ENCODE measurements at places on chromosomes 5 and 9. TPM values are rescaled to one million over a fixed set of nuclear protein-coding genes. Genes with fewer than 3 reads are reported as not detected.

DNA sequence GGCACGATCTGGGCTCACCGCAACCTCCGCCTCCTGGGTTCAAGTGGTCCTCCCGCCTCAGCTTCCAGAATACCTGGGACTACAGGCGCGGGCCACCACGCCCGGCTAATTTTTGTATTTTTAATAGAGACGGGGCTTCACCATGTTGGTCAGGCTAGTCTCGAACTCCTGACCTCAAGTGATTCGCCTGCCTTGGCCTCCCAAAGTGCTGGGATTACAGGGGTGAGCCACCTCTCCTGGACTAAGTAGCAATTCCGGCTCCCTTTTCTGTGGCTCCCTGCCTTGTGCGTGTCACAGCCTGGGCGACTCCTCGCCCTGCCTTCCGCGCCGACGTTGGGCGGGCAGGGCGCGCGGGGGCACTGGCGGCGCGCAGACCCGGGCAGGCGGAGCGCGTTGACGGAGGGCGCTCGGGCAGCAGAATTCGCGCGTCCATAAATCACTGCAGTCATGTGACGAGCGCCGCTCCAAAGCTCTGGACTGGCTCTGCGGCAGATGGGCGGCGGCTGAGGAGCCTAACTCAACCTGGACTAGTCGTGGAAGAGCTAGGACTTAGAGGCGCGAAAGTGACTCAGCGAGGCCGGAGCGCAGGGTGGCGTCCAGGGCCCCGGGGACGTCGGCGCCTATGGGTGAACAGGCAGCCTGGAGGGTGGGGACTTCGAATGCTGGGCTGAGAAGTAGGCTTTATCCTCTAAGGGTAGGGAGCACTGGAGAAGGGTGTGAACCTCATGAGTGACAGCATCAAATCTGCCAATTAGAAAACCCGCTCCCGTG is 1.4 kb upstream of the CIZ1 start:
- H3K4me3 ChIP-seq = peak overlapping the region; percentile 45
- H3K27me3 ChIP-seq = no peaks in the 10 kb centered on the region
- DNase-seq = peak; percentile 67
- H3K4me1 ChIP-seq = peaks cover 34% of the 10 kb centered on the region

DNA sequence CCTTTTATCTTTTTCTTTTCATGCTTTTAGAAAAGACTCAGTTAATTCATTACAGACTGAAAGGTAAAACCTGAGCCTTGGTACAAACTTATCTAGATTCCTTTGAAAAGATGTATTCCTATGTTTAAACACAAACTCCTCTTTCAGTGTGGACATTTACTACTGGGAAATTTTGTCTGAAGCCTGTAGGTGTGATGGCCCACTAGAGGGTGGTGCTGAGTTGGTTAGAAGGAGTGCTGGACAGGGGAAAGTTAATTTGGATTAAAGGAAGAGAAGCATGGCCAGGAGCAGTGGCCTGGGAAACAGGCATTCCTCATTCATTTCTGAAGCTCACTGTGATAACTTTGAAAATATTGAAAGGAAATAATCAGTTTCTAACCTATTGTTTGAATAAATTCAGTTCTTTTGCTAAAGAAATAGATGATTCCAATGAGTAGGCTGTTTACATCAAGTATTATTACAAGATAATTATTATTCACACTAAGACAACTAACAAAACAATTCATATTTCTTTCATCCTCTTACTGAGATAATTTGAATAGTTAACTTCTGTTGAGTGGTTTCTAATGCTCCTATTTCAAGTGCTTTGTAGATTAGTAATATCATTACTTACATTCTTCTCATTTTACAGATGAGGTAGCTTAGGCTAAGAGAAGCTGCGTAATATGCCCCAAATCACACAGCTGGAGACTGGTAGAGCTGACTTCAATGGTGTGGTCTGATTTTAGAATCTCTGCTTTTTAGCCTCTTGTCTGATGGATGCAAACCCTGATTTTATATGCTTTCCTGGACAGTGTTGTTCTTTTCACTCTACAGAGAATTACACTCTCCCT is 150.9 kb downstream of the ADGRV1 start:
- H3K4me1 ChIP-seq = no peaks in the 10 kb centered on the region
- H3K4me3 ChIP-seq = no peak overlapping the region
- peak; percentile 4 for DNase-seq

DNA sequence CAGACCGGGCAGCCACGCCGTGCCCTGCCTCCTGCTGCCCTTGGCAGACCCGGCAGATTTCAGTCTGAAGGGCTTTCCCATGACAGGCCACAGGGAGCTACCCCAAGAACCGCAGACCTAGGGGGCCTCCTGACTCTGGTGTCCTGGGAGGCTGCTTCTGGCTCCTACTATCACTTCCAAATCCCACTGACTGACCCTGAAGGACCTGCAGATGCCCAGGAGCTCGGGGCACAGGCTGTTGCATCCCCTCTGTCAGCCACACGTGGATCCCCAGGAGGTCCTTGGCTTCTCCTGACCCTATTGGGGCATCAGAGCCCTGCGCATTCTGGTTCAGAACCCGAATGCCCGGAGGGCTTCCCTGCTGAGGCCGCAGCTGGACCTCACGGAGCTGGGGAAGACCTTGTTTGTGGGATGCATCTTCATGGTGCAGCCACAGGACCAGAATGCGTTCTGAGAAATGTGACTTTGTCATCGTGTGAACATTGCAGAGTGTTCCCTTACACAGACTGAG is 81.3 kb upstream of the IRX4 start:
- H3K4me1 ChIP-seq = no peaks in the 10 kb centered on the region
- H3K4me3 ChIP-seq = no peak overlapping the region
- no peaks in the 10 kb centered on the region for H3K27me3 ChIP-seq
- H3K36me3 ChIP-seq = no peaks in the 10 kb centered on the region
- no peak overlapping the region for H3K27ac ChIP-seq
- DNase-seq = no peak

The FCN2 gene
- total RNA-seq = not detected

The NMUR2 gene
- total RNA-seq = not detected

GRCh38 chr5:74945561-74946165 is 79.5 kb upstream of the FAM169A start:
- H3K27ac ChIP-seq = no peak overlapping the region
- peak overlapping the region; percentile 31 for H3K4me3 ChIP-seq
- H3K27me3 ChIP-seq = peaks cover 54% of the 10 kb centered on the region
- H3K4me1 ChIP-seq = peaks cover 12% of the 10 kb centered on the region
- H3K36me3 ChIP-seq = no peaks in the 10 kb centered on the region
- peak; percentile 57 for DNase-seq

GRCh38 chr5:79585116-79585515 is 27.1 kb upstream of the TENT2 start:
- H3K27ac ChIP-seq = no peak overlapping the region
- no peak overlapping the region for H3K4me3 ChIP-seq
- peaks cover 1% of the 10 kb centered on the region for H3K36me3 ChIP-seq
- DNase-seq = no peak
- H3K27me3 ChIP-seq = peaks cover 23% of the 10 kb centered on the region
- H3K4me1 ChIP-seq = peaks cover 21% of the 10 kb centered on the region

DNA sequence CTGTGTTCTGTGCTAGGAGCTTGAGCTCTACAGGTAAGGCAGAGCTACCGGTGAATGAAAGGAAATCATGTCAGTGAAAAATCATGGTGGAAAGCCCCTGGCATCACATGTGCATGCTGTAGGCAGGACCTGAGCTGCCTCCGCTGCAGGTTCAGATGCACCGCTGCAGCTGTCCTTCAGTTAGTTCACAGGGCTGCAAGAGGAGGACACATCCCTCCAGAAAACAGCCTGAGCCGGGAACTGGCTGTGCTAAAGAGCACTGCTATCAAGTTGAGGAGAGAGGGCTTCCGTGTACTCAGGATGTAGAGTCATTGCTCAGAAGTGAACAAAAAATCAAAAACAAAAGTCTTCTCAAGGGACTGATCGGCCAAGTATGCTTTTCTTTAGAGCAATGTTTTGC is 138.6 kb downstream of the ERCC6L2 start:
- H3K27me3 ChIP-seq = no peaks in the 10 kb centered on the region
- H3K4me3 ChIP-seq = peak overlapping the region; percentile 81
- DNase-seq = peak; percentile 60
- peaks cover 91% of the 10 kb centered on the region for H3K4me1 ChIP-seq

The SAPCD2 gene
- 6.6 TPM for total RNA-seq

GRCh38 chr9:21591221-21592062 is 109.3 kb upstream of the IFNE start:
- H3K27ac ChIP-seq = no peak overlapping the region
- peaks cover 20% of the 10 kb centered on the region for H3K4me1 ChIP-seq
- peak overlapping the region; percentile 2 for H3K4me3 ChIP-seq
- peaks cover 9% of the 10 kb centered on the region for H3K27me3 ChIP-seq

The CDHR2 gene
- 0.81 TPM for total RNA-seq

The EQTN gene
- total RNA-seq = not detected

DNA sequence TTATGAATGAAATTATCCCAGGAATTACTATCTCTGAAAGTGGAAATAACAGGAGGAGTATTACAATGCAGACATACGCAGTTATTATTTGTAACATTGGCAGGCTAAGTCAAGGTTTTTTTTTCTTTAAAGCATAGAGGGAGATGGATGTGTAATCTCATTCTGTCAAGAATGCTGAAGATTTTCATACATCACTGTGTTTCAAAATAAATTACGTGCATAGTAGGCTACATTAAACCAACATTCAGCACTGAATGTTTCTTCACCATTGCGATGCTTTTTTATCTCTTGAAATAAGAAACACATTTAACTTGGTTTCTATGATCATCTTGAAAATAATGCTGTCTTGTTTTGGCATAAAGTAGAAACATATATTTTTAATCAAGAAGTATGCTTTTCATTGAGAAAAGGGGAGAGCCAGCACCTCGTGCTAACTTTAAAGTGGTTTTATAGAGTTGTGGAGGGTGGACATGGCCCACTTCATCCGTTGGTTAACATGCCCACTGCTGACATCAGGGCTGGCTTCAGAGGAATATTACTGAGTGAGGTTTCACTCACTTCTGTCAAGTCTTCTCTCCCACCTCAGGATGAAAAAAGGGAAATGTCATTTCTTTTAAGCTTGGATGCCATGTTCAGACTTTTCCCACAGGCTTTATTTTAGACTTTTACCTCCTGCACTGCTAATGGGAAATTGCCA is 203.6 kb upstream of the MEF2C start:
- no peak overlapping the region for H3K27ac ChIP-seq
- H3K36me3 ChIP-seq = no peaks in the 10 kb centered on the region
- no peak overlapping the region for H3K4me3 ChIP-seq
- no peaks in the 10 kb centered on the region for H3K27me3 ChIP-seq

The PRDM9 gene
- not detected for total RNA-seq

DNA sequence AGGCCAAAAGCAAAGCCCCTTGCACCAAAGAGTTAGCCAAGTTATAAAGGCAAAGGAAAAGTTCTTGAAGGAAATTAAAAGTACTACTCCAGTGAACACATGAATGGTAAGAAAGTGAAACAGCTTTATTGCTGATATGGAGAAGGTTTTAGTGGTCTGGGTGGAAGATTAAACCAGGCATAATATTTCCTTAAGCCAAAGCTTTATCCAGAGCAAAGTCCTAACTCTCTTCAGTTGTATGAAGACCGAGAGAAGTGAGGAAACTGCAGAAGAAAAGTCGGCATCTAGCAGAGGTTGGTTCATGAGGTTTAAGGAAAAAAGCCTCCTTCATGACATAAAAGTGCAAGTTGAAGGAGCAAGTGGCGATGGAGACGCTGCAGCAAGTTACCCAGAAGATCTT is 3.1 kb upstream of the NUDT12 start:
- H3K36me3 ChIP-seq = no peaks in the 10 kb centered on the region
- H3K4me3 ChIP-seq = no peak overlapping the region
- peaks cover 7% of the 10 kb centered on the region for H3K27me3 ChIP-seq
- peaks cover 5% of the 10 kb centered on the region for H3K4me1 ChIP-seq

DNA sequence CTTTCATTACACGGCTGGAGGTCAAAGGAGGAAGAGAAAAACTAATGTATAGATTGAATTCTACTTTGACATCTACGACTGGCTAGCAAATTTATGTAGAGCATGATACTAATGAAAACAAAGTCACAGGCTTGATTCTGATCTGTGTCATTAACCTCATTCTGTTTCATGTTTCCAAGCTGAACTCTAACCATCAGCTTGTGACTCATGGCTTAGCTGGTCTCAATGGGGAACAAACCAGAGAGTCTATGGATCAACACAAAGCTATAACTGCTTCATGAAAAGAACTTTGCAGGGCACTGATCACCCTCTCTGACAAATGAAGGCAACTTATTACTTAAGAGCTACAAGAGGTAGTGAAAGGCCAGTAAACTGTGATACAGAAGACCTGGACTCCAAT is 23.6 kb upstream of the PDE4D start:
- H3K27ac ChIP-seq = no peak overlapping the region
- DNase-seq = no peak
- H3K4me1 ChIP-seq = no peaks in the 10 kb centered on the region
- H3K27me3 ChIP-seq = no peaks in the 10 kb centered on the region
- no peaks in the 10 kb centered on the region for H3K36me3 ChIP-seq
- no peak overlapping the region for H3K4me3 ChIP-seq

- no peaks in the 10 kb centered on the region for H3K36me3 ChIP-seq
- H3K27me3 ChIP-seq = peaks cover 31% of the 10 kb centered on the region
- no peak overlapping the region for H3K4me3 ChIP-seq
- H3K27ac ChIP-seq = no peak overlapping the region
- H3K4me1 ChIP-seq = peaks cover 6% of the 10 kb centered on the region
- no peak for DNase-seq
Measured at GRCh38 chr5:600886-601541, 11.1 kb upstream of the CEP72 start.

The C5orf63 gene
- total RNA-seq = 16.4 TPM

- peaks cover 7% of the 10 kb centered on the region for H3K4me1 ChIP-seq
- H3K27me3 ChIP-seq = no peaks in the 10 kb centered on the region
- DNase-seq = no peak
Measured at GRCh38 chr5:160233215-160233614, 3.9 kb downstream of the FABP6 start.

GRCh38 chr9:22119522-22120158 is 110.5 kb upstream of the CDKN2B start:
- peaks cover 2% of the 10 kb centered on the region for H3K36me3 ChIP-seq
- peaks cover 55% of the 10 kb centered on the region for H3K27me3 ChIP-seq
- H3K27ac ChIP-seq = no peak overlapping the region
- DNase-seq = peak; percentile 19

DNA sequence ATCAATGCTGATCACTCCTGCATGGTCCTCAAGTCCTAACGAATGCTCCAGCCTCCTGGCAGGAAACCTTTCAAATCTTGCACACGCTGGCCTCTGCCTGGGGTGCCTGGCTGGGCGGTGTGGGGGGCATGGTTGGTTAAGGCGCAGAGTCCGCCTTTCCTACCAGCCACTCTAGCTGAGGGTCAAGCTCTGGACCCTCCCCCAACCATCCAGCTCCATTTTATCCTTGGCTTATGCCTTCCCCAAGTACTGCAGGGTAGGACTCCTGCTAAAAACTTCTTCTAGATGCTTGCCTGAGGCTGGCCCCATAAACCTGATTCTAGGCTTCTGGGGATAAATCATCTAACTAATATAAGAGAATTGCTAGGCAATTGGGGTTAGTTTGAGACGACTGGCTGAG is 808 bp upstream of the MVB12B start:
- H3K27me3 ChIP-seq = peaks cover 11% of the 10 kb centered on the region
- peak overlapping the region; percentile 55 for H3K27ac ChIP-seq
- H3K4me3 ChIP-seq = peak overlapping the region; percentile 84
- H3K36me3 ChIP-seq = peaks cover 3% of the 10 kb centered on the region
- peaks cover 34% of the 10 kb centered on the region for H3K4me1 ChIP-seq

- H3K27me3 ChIP-seq = peaks cover 14% of the 10 kb centered on the region
- no peak overlapping the region for H3K27ac ChIP-seq
- no peak for DNase-seq
- H3K36me3 ChIP-seq = no peaks in the 10 kb centered on the region
Measured at GRCh38 chr5:72454996-72455395, 52.2 kb downstream of the ZNF366 start.

The GPR21 gene
- 1.6 TPM for total RNA-seq
